ENCODE measurements at places on chromosomes 16 and 17.

DNA sequence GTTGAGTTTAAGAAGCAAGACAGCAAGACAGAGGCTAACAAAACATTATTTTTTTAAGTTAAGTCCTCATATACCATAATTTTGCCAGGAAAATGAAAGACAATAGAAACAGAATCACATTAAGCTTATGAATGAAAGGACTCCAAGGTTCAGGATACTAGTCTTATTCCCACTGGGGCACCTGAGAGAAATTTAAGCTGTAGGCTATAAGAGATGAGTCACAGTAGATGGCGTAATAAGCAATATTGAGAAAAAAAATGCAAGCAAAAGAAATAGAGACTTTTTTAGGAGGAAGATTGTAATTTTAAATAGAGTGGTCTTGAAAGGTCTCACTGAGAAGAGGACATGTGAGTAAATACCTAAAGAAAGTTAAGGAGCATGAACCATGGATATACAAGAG, 57.1 kb upstream of the KIF2B start:
- DNase-seq, result no peak

DNA sequence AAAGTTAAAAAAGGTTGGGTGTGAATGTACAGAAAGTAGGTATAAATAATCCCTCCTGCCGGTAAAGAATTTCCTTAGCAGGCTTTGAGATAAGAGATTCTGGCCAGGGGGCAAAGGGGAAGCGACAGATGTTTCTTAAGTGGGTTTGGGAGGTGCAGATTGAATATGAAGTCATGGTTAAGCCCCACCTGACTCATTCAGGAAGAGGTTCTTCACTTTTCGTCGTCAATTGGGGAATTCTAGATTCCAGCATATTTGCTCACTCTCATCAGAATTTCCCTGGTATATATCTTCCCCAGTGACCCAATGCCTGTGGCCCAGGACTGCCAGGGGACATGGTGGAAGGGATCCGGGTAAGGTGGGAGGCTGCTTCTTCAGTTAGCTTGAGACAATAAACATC, 127.8 kb downstream of the CPPED1 start:
- peak; percentile 66 for DNase-seq

- no peak for DNase-seq
Observed at GRCh38 chr16:61370564-61370963, 665.7 kb downstream of the CDH8 start.

DNA sequence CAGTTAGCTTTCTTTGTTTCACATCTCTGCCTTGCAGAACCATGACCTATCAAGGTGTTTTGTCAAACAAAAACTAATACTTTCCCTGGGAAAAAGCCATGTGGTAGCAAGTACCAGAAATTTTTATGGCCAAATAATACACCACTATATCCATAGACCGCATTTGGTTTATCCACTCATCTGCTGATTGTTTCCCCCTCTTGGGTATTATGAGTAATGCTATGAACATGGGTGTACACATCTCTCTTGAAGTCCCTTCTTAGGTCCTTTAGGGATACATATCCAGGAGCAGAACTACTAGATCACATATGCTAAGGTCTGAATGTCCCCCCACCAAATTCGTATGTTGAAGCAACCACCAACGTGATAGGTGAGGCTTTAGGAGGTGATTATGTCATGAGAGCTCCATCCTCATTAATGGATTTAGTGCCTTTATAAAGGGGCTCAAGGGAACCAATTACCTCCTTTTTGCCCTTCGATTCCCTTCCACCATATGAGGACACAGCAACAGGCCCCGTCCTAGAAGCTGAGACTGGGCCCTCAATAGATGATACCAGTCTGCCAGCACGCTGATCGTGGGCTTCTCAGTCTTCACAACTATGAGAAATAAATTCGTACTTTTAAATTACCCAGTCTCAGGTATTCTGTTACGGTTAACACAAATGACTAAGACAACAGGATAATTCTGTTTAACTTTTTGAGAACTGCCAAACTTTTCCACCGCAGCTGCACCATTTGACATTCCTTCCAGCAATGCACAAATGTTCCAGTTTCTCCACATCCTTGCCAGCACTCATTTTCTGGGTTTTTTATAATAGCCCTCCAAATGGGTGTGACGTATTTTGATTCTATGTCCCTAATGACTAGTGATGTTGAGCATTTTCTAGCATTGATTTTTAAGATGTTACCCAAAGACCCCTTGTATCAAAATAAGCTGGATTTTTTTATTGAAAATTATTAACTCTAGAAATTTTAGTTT, 30.0 kb downstream of the SIAH1 start:
- no peak for DNase-seq

GRCh38 chr16:9316615-9317014, 225.2 kb downstream of the HAPSTR1 start:
- no peak for DNase-seq

DNA sequence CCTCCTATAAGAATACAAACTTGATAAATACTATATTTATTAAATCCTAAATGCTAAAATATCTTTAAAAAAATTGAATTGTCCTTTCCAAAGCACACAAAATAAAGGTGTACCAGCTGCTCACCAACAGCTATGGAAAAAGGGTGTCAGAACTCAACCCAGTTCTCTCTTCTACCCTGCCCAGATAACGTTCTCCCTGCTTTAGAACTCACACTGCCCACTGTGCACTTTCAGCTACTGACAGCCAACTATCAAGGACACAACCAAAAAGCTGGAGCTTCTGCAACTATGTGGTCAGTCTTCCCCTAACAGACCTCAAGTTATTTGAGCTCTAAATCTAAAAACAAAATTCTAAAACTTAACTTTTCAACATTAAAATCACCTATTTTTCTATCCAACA, 13.7 kb downstream of the AP1G1 start:
- DNase-seq, result no peak

- no peak for DNase-seq
Observed at GRCh38 chr17:1759529-1759928, 2.3 kb upstream of the SERPINF1 start.

DNA sequence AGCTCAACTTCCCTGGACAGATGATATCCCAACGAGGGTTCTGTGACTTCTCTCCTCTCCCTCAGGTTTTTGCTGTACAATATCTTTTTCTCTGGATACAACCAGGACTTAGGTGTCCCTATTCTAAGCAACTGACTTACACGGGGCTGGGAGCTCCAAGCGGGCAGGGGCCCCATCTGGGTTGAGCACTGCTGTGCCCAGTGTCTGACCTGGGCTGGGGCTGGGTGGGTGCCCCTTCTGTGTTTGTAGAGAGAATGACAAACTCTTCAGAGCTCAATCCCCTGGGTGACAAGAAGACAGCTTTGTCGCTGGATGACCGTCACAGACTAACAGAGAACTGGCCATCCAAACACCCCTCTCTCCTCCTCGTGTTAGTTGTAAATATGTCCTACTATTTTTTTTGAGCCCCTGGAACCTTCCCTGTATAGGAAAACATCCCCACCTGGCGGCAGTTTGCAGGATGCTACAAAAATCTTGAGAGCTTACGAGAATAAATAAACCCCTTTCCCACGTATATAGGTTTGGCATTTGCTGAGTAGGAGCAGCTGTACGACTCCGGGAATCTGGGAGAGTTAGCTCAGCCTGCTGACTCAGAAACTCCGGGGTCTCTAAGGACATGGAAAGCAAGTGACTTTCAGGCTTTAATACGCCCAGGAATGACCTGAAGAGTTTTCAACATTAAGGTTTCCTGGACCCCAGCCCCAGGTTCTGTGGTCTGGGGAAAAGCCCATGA, 23.7 kb upstream of the RCVRN start:
- peak; percentile 76 for DNase-seq

DNA sequence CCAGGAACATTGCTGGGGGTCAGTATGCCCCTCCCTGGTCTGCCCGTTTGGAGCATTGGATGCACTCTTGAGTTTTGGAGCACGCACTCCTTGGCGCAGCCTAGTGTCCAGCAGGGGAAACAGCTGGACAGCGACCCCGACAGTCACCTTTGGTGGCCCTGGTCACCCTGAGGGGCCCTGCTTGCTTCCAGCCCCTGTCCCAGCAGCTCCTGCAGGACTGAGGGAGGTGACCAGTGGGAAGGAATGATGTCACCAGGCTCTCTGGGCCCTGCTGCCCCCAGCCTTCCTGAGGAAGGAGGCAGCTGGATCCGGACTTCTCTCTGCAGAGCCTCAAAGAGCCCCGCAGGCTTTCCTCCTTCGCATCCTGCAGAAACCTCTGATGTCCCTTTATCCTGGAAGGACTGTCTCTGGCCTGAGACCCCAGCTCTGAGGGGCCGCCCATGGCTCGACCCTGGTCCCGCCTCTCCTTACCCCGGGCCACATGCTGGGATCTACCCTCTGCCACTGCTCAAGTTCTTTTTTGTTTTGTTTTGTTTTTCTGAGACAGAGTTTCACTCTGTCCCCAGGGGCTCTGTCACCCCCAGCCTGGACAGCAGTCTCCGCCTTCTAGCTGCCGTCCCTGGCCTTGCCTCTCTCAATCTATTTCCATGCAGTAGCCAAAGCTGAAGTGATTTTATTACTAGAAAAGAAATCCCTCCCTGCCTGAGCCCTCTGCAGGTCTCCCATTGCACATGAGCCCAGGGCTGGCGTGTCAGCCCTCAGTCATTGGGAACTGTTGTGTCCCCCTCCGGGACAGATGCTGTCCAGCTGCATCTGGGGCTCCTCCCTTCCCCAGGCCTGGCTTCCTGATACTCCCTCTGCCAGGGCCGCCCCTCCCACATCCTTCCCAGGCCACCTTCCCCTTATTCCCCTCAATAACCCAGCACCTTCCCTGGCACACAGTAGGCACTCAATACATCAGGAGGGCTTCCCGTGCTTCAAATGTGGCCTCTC, 11.6 kb downstream of the ZSCAN10 start:
- DNase-seq, result no peak

- peak; percentile 96 for DNase-seq
Observed at GRCh38 chr17:35022536-35023063, 40.9 kb downstream of the RFFL start.

DNA sequence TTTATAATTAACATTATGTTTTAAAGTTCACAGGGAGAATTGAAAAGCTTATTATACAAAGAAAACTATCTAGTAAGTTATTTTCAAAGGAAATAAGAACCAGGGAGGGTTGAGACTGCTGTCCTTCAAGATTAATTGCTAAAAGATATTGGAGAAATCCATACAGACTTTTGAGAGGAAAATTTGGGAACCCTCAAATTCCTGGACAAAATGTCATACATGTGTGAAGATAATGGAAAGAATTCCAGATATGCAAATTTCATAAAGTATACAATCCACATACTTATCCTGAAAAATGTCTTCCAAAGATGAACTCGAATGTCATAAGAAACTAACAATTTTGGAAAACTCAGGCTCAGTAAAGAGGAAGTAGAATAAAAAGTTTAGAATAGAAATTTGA, 213.8 kb downstream of the HS3ST3A1 start:
- no peak for DNase-seq

GRCh38 chr17:77882481-77883212, 75.9 kb upstream of the TNRC6C start:
- DNase-seq, result peak; percentile 55

DNA sequence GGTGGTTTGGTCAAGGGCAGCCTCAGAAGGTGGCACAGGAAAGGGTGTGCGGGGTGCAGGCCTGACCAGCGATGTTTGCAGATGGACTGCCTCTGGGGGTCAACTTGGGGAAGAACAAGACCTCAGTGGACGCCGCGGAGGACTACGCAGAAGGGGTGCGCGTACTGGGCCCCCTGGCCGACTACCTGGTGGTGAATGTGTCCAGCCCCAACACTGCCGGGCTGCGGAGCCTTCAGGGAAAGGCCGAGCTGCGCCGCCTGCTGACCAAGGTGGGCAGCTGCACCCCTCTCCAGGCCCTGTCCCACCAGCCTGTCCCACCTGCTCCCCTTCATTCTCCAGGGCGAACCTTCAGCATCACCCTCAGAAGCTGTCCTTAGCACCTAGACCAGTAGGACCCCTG, 12.5 kb downstream of the DHODH start:
- no peak for DNase-seq

GRCh38 chr17:43528988-43529814, 16.9 kb downstream of the ETV4 start:
- no peak for DNase-seq

- DNase-seq, result no peak
Observed at GRCh38 chr17:76135810-76136188, 5.2 kb downstream of the FOXJ1 start.

DNA sequence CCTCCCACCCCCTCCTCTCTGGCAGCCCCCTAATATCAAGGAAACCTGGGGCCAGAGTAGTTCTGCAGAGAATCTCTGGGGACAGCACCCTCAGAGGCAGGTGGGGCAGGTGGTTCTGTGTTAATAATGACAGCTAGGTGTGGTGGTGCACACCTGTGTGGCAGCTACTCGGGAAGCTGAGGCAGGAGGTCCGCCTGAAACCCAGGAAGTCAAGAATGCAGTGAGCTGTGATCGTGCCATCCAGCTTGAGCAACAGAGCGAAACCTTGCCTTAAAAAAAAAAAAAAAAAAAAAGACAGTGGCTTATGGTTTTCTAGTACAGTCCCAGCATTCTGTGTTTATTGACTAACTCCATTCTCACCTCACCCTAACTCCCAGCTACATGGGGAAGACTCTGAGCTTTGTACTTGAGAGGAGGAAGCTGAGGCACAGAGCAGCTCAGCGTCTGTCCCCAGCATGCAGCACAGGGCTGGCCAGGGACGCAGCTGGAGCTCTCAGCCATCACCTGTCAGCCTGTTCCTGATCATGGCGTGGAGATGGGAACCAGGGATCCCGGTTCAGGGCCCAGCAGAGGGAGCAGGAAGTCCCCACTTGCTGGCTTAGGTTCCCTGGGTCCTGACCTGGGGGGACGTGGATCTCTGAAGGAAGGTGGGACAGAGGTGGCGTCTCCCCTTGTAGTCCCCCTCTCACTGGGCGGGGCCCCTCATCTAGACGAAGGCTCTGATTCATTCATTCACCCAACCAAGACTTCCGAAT, 6.1 kb downstream of the DBNDD1 start:
- no peak for DNase-seq

DNA sequence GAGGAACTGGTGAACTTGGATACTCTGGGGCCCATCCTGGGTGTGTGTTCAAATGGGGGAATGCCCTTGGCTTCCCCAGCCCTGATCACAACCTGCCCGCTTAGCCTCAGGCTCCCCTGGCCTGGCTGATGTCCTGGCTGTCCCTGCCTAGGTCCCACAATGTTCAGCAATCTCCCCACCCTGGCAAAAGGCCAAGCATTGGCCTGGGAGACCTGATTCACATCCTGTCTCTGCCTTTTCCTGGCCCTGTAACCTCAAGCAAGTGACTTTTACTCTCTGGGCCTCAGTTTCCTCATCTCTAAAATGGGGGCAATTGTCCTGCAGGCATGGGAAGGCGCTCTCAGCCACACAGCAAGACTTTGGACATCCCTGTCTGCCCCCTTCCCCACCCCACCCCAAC, 14.4 kb downstream of the CPNE2 start:
- DNase-seq, result no peak

Data from astrocyte of the spinal cord (primary cell).